ENCODE measurements at places on chromosomes 5 and 9. TPM values are rescaled to one million over a fixed set of nuclear protein-coding genes. Genes with fewer than 3 reads are reported as not detected.

- no peak for DNase-seq
Measured at GRCh38 chr9:92136184-92136858, 21.1 kb upstream of the SPTLC1 start.

DNA sequence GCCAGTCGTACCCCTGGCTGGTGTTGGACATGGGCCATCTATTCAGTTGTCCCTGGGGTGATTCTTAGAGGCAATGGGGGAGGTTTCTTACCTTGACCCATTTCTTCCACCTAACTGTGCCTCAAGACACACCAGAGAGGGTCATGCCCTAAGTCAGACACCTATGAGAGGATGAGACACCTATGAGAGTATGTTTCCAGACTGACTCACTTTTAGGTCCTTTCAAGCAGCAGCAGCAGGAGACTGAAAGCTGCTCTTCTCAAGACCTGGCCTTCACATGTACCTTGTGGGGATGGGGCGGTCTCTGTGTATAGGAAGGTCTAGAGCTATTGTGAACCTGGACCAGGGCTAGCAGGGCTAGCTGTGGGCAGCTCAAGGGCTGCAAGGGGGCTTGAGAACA, 130.1 kb downstream of the TENT4A start:
- DNase-seq, result no peak

The WDR70 gene
- 34.1 TPM for total RNA-seq

GRCh38 chr5:129616517-129616916, 131.4 kb upstream of the MINAR2 start:
- DNase-seq, result no peak

DNA sequence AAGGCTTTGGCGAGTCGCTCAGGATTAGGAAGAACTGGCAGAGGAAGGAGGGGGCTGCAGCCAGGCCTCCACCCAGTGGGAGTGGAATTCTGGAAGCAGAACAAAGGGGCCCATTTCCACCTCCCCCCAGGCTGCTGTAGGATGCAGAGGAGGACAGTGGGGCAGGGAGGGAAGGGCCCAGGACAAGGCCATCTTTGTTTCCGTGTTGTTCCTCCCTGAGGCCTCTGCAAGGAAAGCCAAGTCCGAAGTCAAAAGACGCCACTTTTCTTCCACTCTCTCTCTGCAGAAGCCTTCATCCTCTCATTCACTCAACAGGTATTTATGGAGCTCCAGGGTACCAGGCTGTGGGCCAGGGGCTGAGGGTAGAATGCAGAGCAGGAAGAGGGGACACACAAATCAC, 70.7 kb downstream of the ENTREP1 start:
- peak; percentile 20 for DNase-seq

The BTNL8 gene
- total RNA-seq, result 0.12 TPM

GRCh38 chr9:136047076-136047774, 47.9 kb downstream of the NACC2 start:
- no peak for DNase-seq
